MCF 10A (cell line): ENCODE measurements at places on chromosomes 16 and 17.
A peak's percentile ranks its signal among the peaks of the same experiment; 100 is the strongest.

- no peak for DNase-seq
These were observed 41.9 kb downstream of the TMEM100 start for GRCh38 chr17:55680686-55681341.

GRCh38 chr17:60328679-60329078, 63.3 kb downstream of the USP32 start:
- no peak for DNase-seq

DNA sequence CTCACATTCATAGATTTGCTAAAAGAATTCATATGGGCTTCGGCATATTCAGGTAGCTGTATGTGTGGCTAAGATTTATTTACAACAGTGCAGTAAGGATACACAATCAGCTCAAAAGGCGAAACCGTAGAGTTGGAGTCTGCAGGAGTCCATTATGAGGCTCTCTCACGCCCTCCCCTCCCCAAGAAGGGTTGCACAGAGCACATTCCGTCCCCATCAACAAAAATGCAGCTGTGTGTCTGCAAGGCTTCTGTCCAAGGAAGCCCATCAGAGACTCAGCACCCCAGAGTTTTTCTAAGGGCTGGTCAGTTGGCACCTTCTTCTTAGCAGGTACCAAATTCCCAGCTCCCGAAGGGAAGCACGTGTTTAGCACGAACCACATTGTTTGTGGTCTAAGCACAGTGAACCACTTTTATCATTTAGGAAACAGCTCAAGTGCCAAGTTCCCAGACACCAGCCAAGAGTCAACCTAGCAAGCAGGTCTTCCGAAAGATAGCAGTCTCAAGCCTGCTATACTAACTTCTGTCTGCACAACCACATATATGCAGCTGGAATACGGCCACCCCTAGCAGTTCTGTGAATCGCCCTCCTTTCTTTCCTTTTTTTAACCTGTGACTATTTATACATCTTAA, 28.5 kb upstream of the MEAK7 start:
- peak; percentile 30 for DNase-seq

GRCh38 chr16:30813821-30814189, 26.8 kb upstream of the ZNF629 start:
- DNase-seq: no peak

DNA sequence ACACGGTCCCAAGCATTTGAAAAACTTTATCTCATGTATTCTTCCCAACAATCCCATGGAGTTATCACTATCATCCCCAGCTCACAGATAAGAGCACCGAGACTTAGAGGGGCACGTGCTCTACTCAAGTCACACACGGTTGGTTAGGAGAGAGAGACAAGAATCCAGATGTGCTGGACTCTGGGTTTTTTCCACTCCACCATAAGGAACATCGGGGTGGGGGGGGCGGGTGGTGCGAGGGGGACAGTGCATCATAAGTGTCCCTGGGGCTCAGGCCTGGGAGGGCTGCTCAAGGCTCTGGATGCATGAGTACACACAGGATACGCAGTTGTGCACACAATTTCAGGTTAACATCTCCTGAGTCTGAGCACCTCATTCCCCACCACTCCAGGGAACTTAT, 7.4 kb downstream of the CDC42EP4 start:
- DNase-seq: no peak

DNA sequence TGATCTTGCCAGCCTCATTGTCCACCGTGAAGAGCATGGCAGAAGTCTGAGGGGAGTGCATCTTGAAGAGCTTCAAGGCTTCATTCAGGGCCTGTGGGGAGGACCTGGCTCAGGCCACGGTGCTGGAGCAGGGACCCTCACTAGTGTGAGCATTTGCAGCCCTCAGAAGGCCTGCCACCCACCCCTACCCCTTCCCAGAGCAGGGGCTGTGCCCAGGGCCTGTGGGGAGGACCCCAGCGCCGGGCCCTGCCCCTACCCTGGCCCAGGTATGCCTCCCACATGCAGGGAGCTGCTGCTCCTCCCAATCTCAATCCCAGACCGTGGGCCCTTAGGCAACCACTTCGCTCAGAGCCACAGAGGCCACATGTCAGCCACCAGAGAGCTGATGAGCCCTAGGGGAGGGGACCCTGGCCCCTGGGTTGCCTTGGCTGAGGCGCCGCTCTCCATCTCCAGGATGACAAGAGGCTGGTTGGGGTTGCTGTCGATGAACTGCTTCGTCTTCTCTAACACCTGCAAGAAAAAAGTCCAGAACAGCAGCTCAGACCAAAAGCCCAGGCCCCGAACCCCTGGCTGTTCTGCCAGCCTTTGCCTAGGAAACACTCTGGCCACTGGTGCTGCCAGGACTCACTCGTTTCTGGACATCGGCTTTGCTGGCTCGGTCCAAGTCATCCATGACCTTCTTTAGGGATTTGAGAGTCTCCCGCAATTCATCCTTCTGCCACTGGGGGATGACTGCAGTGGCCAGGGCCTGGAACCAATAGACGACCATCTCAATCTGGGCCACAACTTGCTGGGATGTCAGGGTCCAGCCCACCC, 1.8 kb upstream of the EXOSC6 start:
- DNase-seq: peak; percentile 46

GRCh38 chr17:51189628-51190027, 23.4 kb downstream of the NME2 start:
- DNase-seq: no peak

DNA sequence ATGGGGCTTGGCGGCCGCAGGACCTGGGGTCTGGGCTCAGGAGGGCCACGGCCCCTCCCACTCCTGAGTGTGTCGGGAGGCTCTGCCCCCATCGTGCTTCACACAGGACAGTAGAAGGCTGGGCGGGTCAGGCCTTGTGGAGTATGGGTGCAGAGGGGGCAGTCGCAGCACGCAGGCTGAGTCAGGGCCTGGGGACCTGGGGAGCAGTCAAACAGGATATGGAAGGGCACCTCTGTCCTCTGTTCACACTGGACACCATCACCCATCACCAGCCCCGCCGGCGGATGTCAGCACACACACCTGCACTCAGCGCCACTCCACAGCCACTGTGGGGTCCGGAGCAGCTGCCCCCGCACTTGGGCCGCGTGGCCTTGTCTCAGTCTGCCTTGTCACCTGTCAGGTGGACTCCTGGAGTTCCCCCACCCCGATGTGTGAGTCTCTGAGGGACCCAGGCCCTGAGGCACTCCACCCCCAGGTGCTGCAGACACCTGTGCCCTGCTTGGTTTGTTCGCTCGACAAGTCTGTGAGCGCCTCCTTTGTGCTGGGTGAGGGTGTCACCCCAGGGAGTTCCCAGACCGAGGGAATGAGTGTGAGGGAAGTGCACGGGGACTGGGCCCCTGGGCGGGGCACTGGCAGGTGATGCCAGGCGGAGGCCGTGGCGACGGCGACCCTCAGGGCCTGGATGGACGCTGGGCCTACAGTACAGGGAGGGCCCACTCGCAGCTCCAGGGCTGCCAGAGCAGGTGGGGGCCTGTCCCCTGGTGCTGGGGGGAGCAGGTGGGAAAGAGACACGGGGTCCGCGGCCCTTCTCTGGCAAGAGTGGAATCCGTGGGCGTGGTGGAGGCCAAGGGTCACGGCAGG, 31.7 kb downstream of the ZFPM1 start:
- DNase-seq: no peak

- DNase-seq: no peak
These were observed at the start of gene TMC8 for GRCh38 chr17:78130437-78131101. TMC8 (plus strand) TSS chr17:78130771; CDS start chr17:78131589, 818 bp downstream.

DNA sequence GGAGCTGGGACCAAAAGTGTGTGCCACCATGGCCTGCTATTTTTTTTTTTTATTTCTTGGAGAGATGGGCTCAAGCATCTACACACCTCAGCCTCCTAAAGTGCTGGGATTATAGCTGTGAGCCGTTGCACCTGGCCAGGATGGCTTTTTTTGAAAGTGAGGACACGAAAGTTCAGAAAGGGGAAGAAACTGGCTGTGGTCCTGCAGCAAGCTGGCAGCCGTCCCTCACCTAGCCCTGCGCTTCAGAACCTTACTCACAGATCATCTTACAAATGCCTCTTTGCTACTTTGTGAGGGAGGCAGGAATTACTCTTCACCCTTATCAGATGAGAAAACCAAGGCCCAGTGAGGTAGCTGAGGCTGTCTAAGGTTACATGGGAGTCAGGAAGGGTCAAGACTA, 4.5 kb upstream of the PPY start:
- DNase-seq: no peak

DNA sequence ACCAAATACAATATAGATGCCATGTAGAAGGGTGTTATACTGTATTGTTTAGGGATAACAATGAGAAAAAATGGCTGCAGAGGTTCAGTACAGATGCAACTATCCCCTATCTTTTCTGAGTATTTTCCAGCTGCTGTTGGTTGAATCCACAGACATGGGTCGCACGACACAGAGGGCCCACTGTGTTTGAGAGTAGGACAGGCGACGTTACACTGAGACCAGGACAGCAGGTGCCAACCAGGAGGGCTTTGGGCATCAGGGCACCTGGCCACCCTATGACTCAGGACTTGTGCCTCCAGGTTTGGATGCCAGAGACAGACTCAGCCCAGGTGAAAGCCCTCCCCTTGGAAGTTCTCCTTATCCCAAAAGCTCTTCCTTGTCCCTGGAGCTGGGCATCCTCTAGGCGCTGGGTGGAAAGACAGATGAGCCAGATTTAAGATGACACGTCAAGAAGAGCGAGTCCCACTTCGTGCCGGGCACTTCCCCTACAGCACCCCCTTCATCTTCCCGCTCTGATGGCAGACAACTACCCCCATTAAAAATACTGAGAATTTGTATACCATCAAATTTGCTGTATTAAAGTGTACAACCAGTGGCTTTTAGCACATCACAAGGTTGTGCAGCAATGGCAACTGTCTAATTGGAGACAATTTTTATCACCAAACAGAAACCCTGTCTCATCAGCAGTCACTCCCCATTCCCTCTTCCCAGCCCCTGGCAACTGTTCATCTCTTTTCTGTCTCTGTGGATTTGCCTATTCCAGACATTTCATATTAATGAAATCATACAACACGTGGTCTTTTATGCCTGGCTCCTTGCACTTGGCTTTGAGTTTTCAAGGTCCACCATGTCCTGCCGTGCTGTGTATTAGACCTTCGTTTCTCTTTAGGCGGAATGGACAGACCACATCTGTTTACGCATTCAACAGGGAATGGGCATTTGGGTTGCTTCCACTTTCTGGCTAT, 30.6 kb downstream of the TNFRSF13B start:
- no peak for DNase-seq

- DNase-seq: no peak
These were observed 414 bp downstream of the NARF start for GRCh38 chr17:82458885-82459424.

DNA sequence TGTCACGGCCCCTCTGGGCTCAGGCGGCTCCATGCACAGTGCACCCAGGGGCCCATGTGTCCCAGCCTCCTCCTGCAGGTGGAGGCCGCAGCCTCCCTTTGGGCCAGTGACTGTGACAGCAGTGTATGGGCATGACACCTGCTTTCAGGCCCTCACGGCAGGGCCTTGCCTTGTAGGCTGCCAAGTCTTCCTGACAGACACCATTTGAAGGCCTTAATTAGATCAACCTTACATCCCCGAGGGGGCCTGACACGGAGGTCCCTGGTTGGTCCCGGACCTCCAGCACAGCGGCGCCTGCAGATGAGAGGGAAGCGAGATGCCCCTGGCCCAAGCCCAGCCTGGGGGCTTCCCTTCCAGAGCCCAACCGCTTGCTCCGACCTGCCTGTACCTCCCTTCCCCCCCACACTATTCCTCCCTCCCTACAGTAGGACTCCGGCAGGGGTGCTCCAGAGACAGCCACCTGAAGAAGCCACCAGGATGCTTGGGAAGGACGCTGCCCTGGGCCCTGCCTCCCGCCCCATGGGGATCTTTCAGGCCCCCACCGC, 31.9 kb downstream of the BAIAP2 start:
- no peak for DNase-seq

DNA sequence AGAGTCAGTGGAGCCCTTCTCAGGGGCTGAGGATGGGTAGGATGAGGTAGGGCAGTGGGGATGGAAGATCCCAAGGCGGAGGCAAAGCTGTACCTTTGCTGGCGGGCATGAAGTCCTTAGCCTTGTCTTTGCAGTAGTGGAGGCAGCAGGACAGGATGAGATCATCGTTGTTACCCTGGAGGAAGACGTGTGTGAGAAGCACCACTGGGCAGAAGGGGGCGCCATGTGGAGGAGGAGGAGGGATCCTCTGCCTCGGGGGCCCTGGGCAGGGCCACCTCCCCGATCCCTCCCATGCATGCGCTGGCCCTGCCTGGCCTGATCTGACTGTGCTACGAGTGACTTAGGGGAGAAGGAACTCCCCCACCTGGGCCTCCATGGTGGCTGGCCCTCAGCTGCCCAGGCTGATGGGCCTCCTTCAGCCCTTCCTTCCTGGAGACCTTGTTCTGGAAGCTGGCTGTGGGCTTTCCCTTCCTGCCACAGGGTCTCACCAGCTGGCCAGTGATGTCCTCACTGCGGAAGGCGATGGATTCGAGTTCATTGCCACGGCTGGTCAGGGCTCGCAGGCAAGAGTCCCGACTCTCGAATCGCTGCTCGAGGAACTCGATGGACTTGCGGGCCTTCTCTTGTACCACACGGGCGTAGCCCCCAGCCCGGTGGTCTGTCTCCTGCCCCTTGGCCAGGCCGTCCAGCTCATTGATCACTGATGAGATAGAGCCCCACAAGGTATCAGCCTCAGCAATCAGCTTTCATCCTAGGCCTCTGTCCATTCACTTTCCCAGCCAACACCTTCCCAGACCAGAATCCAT, 10.3 kb downstream of the HIC1 start:
- DNase-seq: peak; percentile 46

GRCh38 chr16:1676661-1677060, 1.4 kb upstream of the JPT2 start:
- DNase-seq: no peak

- DNase-seq: peak; percentile 48
These were observed 154.8 kb upstream of the HSBP1 start for GRCh38 chr16:83652943-83653342.

DNA sequence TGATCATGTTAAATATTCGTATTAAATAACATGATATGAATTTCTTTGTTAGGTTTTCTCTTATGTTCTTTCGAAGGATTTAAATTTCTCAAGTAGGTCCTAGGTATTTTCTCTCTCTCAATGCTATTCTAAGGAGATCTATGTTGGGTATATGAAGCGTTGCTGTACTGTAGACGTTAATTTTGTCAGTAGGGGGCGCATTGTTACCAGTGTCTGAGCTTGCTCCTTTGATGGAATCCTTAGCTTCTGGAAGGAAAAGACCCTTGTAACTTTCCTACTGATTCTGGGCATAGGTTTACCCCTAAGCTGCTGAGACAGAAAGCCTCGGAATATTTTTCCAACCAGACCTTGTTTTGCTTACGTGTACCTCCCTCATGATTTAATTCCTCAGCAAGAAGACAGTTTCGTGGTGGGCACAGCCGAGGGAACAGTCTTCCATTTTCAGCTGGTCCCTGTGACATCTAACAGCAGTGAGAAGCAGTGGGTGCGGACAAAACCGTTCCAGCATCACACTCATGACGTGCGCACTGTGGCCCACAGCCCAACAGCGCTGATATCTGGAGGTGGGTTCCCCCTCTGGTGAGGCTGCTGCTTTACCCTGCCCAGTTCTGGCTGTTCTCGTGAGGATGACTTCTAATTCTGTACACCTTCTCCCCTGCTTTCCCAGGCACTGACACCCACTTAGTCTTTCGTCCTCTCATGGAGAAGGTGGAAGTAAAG, 17.9 kb downstream of the UTP4 start:
- DNase-seq: peak; percentile 82

GRCh38 chr16:67675579-67675935, 8.9 kb downstream of the C16orf86 start:
- DNase-seq: no peak
